ENCODE measurements at places on chromosomes 3 and 15.

DNA sequence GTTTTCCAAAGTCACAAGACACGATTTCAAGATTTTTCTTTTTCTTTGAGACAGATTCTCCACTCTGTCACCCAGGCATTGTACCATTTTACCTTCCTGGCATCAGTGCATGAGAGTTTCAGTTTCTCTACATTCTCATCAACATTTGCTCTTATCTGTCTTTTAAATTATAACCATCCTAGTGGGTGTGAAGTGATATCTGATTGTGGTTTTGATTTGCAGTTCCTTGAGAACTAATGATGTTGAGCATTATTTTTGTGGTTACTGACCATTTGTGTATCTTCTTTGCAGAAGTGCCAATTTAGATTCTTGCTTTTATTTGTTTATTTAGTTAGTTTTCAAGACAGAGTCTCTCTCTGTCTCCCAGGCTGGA, 41.2 kb downstream of the ADIPOQ start:
- H3K4me3 ChIP-seq: no peak overlapping the region
- DNase-seq: no peak
- H3K27ac ChIP-seq: no peak overlapping the region
- no peaks in the 10 kb centered on the region for H3K27me3 ChIP-seq
- H3K4me1 ChIP-seq: peaks cover 4% of the 10 kb centered on the region

DNA sequence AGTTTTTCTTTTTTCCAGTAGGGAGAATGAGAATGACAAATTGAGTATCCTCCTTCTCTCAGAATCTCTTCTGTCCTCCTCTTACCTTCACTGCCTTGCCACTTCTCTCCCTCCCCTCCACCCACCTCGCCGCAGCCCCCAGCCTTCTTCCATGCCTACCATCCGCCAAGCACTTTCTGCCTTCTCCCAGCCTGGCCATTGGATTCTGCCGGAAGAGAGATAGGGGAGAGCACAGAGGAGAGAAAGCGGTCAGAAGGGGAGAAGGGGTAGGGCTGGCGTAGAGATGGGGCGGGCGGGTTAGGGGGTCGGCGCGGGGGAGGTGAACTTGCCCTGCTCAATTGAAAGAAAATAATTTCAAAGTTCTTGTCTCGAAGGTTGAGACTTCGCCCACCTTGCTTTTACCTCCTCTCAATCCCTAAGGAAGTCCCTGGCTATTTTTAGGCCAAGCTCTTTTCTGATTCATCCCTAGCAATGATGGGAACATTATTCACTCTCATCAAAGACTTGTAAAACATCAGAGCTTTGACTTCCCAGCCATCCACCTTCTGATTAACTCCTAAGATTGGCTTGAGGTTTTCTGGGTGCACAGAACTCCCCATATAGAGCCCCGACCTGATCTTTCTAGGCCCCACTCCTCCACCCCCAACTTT, 811 bp downstream of the C3orf52 start:
- no peak for DNase-seq
- peak overlapping the region; percentile 78 for H3K27ac ChIP-seq
- no peaks in the 10 kb centered on the region for H3K36me3 ChIP-seq

DNA sequence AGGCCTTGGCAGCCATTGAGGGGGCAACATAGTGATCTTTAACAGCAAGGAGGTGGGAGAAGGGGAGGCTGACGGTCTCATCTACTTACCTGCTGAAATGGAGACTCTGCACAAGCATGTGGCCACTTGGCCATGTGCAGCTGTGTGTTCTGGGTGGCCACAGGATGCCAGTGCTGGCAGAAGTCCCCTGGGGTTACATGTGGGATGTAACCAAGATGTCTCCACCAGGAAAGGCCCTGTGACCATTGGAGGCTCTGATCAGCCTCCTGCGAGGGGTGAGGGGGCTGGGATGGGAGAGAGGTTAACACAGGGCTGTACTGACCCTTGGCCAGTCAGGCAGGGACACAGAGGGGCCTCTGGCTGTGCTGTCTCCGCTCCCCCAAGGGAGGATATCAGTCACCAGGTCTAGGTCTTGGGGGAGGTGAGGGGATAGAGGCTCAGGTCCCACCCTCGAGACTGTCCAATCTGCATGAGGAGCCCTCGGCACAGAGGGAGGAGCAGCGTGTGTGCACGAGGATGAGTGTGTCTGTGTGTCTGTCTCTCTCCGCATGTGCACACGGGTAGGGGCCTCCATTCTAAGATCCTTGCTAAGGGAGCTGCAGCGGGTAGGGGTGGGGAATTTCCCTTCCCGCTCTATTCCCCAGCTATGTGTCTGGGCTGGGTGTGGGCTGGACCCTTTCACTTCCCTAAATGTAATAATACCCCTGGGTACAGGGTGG, 19.5 kb downstream of the PRKCD start:
- no peaks in the 10 kb centered on the region for H3K36me3 ChIP-seq
- no peaks in the 10 kb centered on the region for H3K27me3 ChIP-seq
- no peak overlapping the region for H3K4me3 ChIP-seq
- no peaks in the 10 kb centered on the region for H3K4me1 ChIP-seq

GRCh38 chr3:19738846-19739245, 195.2 kb downstream of the EFHB start:
- H3K4me3 ChIP-seq: no peak overlapping the region
- H3K36me3 ChIP-seq: no peaks in the 10 kb centered on the region
- no peaks in the 10 kb centered on the region for H3K4me1 ChIP-seq
- no peak for DNase-seq
- H3K27me3 ChIP-seq: no peaks in the 10 kb centered on the region
- H3K27ac ChIP-seq: no peak overlapping the region

- H3K27ac ChIP-seq: no peak overlapping the region
- H3K36me3 ChIP-seq: no peaks in the 10 kb centered on the region
- no peak for DNase-seq
- H3K4me3 ChIP-seq: no peak overlapping the region
- H3K4me1 ChIP-seq: no peaks in the 10 kb centered on the region
These were observed 119.1 kb upstream of the TMC3 start for GRCh38 chr15:81492969-81493645.

GRCh38 chr3:159838938-159839337, 149.7 kb upstream of the IL12A start:
- no peaks in the 10 kb centered on the region for H3K36me3 ChIP-seq
- H3K27ac ChIP-seq: peak overlapping the region; percentile 85
- H3K4me3 ChIP-seq: no peak overlapping the region
- DNase-seq: no peak
- peaks cover 54% of the 10 kb centered on the region for H3K4me1 ChIP-seq

DNA sequence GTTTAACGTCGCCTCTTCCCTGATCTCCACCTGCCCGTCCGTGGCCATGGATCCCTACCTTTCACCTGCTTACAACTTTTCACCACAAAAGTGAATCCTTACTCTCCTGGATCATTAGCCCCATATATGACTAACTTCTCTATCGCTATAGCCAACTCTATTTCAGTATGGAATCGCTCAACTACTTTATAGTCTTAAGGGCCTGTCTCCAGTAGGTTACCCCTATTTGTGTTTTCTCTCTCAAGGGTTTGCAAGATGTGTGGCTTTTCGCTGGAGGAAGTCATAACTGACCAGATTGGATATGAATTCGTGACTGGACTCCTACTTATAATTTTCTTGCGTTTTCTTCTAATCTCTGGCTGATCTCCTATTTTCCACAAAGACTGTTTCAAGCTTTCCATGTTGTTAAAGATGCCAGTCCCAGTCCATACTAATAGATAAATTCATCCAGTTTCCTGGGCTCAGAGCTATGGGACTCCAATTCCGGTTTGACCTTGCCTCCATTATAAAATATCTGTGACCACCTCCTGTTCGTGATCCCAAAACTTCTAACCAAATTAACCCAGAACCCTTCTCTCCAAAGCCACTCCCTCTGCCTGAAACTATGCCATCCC, 1.3 kb upstream of the STAG1 start:
- H3K27me3 ChIP-seq: no peaks in the 10 kb centered on the region
- DNase-seq: no peak
- peaks cover 30% of the 10 kb centered on the region for H3K4me1 ChIP-seq
- H3K36me3 ChIP-seq: no peaks in the 10 kb centered on the region
- peak overlapping the region; percentile 94 for H3K4me3 ChIP-seq
- peak overlapping the region; percentile 93 for H3K27ac ChIP-seq

- H3K27me3 ChIP-seq: no peaks in the 10 kb centered on the region
- H3K36me3 ChIP-seq: no peaks in the 10 kb centered on the region
- H3K27ac ChIP-seq: peak overlapping the region; percentile 48
- no peak for DNase-seq
These were observed 161.0 kb downstream of the PLD1 start for GRCh38 chr3:171649267-171649666.

DNA sequence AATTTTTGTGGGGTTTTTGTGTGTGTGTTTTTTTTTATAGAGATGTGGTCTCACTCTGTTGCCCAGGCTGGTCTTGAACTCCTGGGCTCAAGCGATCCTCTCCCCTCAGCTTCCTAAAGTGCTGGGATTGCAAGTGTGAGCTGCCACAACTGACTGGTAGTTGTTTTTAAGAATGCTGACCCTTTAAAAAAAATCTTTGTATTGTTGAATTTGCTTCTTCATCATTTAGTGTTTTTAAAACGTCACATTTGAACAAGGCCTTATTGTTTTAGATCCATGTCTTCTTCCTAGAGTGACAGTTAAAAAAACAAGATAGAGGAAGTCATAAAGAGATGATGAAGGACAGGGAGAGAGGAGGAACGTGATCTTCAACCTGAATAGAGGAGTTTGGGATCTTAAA, 24.1 kb downstream of the GJD2 start:
- no peak overlapping the region for H3K27ac ChIP-seq
- H3K36me3 ChIP-seq: no peaks in the 10 kb centered on the region
- no peaks in the 10 kb centered on the region for H3K4me1 ChIP-seq
- H3K27me3 ChIP-seq: no peaks in the 10 kb centered on the region

DNA sequence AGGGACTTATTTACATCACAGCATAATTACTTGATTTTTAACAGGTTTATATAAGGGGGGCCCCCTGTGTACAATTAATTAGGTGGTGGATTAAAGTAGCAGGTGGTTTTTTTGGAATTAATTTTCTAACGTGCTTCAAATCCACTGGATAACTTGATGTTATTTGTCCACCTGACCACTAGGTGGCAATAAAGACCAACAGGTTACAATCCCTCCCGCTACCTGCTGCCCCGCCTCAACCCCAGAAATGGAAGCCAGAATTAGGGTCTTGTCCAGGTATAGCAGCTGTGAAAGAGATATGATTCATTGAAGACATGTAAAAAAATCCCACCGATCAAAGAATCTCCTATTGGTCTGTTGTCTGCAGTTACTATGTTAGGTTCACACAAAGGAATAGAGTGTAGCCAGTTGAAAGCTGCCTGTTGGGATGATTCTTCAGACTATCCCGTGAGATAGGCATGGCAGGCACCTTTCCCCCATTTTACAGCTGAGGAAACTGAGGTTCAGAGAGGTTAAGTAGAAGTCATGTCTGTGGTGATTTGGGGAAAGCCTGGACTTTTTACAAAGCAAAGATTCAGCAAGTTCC, 44.0 kb downstream of the MFSD1 start:
- no peaks in the 10 kb centered on the region for H3K4me1 ChIP-seq
- no peaks in the 10 kb centered on the region for H3K36me3 ChIP-seq
- no peak for DNase-seq
- no peaks in the 10 kb centered on the region for H3K27me3 ChIP-seq
- H3K4me3 ChIP-seq: no peak overlapping the region

GRCh38 chr3:65005486-65005885, 317.7 kb upstream of the ADAMTS9 start:
- no peak overlapping the region for H3K27ac ChIP-seq
- H3K36me3 ChIP-seq: no peaks in the 10 kb centered on the region
- no peaks in the 10 kb centered on the region for H3K4me1 ChIP-seq
- no peaks in the 10 kb centered on the region for H3K27me3 ChIP-seq
- no peak overlapping the region for H3K4me3 ChIP-seq
- no peak for DNase-seq

DNA sequence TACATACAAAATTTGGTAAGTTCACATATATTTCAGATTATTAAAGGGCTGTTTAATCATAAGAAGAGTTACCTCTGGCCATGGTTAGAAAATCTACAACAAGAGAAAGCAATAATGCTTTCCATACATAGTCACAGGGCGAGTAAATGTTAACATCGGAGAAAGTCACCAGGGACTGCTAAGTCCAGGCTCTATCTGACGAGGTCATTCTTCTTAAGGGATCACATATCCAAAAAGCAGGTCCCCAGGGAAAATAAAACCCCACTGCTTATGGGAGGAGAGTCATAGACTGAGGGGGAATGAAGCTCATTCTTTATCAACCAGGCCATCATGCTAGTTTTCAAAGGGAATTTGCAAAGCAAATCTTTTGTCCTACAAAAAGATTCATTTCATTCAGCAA, 3.1 kb downstream of the PCYT1A start:
- no peaks in the 10 kb centered on the region for H3K36me3 ChIP-seq
- no peak for DNase-seq
- peak overlapping the region; percentile 98 for H3K27ac ChIP-seq
- H3K27me3 ChIP-seq: no peaks in the 10 kb centered on the region

DNA sequence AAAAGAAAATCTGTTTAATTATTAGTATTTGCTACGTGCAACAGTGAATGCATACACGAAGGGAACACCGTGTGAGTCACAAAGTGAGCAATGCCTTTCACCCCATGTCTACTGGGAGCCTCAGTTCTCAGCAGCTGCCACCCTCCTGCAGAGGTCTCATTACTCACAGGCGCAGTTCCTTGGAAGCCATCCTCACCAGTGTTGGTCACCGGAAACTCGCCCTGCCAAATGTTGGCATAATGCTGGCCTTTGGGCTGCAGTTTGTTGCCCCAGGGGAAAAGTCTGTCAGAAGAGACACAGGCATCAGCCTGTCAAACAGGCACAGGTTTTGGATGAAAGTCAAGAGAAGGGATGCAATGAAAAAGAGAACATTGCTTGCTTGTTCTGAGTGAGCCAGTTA, 50.1 kb downstream of the SUMF1 start:
- H3K36me3 ChIP-seq: no peaks in the 10 kb centered on the region
- H3K4me1 ChIP-seq: peaks cover 25% of the 10 kb centered on the region
- H3K4me3 ChIP-seq: no peak overlapping the region
- DNase-seq: peak; percentile 19
- H3K27ac ChIP-seq: peak overlapping the region; percentile 36
- no peaks in the 10 kb centered on the region for H3K27me3 ChIP-seq

DNA sequence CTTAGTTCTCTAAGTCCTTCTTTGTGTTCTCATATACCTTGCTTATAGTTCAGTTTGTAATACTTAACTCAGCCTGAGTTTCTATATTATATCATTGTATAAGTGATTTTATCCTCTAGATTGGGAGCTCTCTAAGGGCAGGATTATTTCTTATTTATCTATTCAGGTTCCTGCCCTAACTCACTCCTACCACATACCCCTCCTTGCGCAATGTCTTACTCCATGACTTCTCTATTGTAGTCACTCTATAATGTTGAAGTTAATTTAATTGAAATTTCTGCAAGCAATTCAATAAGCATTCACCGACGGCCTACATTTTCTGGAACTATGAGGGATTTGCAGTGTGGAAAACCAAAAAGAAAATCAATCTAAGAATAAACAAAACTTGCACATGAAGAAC, 3.6 kb upstream of the OR5K4 start:
- H3K27ac ChIP-seq: no peak overlapping the region
- H3K36me3 ChIP-seq: no peaks in the 10 kb centered on the region
- H3K4me1 ChIP-seq: no peaks in the 10 kb centered on the region
- DNase-seq: no peak
- H3K4me3 ChIP-seq: no peak overlapping the region

All from gastrocnemius medialis (tissue), 4 donors.